ENCODE measurements at places on chromosomes 3 and 15.

DNA sequence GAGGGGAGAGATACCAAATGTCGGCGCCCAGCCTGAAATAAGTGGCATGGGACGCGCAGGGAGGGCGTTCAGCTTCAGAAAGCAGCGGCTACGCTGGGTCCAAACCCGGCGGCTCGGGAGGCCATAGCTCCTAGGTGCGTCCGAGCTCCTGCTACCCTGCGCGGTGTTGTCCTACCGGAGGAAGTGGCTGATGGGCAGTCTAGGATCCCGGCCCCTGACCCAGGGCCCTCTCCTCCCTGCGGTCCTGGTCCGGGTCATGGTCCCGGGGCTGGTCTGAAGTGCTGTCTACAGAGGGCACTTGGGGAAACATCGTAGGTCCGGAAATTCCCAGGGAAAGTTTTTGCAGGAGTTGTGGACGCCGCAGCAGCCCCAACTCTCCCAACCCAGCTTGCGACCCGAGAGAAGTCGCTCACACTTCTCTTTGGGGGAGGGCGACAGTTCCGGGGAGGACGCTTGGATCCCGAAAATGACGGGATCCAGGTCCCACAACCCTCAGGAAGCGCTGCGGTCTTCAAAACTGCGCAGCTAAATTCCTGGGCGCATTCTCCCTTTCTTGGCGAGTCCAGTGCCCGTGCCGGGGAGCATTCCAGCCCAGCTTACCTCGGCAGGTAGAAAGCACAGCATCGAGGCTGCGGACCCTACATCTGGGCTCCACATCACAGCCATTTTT, 9.1 kb upstream of the FOXB1 start:
- no peak for DNase-seq

GRCh38 chr3:42042747-42043098, 48.4 kb upstream of the TRAK1 start:
- no peak for DNase-seq

GRCh38 chr3:128173200-128173599, 19.9 kb downstream of the EEFSEC start:
- DNase-seq: no peak

- DNase-seq: no peak
Measured at GRCh38 chr3:134610432-134611385, 40.1 kb downstream of the KY start.

DNA sequence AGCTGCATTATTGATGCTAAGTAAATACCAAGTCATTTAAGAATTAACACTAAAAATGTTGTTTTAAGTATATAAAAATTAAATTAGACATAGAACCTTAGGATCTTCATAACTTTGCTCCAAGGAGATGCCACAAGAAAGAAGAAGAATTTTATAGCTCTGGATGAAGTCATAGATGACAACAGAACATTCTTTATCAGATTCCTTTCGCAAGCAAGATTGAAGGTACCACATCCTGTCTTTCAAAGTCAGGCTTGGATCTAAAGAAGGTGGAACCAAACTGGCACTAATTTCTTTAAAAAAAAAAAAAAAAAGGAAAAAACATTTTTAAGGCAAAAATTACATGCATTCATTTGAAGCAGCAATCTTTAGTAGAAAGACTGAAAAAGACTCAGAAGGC, 62.5 kb downstream of the POLQ start:
- no peak for DNase-seq

DNA sequence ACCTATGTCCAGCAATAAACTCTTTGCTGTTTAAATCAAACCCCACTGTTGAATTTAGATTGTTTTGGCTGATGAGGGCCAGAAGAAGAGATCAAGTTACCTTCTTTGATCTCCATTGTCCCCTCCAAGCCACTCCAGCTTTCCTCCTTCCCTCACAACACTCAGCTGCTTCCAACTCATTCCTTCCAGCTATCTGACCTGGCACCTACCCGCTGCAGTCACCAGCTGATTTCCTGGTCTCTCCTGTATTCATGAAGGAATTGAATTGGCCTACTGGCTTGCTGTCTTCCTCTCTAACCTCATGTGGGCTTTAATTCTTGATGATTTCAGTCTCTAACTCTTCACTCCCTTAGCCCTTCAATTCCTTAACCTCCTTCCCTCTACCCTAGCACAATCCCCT, 40.8 kb upstream of the ABHD17C start:
- no peak for DNase-seq

- DNase-seq: no peak
Measured at GRCh38 chr3:54622678-54623077, 305.2 kb downstream of the LRTM1 start.

DNA sequence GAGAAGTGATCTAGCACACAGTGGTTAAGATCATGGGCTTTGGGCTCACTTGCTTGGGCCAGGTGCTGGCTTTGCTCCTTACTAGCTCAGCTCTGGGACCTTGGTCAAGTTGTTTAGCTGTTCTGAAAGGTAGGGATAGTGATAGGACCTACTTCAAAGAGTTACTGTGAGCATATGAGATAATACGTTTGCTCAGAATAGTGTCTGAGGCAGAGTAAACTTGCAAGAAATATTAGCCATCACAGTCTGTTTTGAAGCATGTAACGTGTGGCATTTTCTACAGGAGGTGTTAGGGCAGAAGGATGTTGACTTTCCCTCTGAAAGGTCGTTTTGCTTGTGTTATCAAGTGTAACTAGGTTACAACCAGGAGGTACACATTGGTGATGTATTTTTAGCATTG, 34.5 kb upstream of the NFKBIZ start:
- no peak for DNase-seq

Data from T-helper 2 cell treated with Interferon-gamma antibody and Interleukin-4, amounts not matched to agents 5 μg/mL and 100 μg/mL, for 36 hours (primary cell).